ENCODE measurements at places on chromosomes 2 and 18. TPM values are rescaled to one million over a fixed set of nuclear protein-coding genes. Genes with fewer than 3 reads are reported as not detected.

CMPK2 gene
- 8.7 TPM for total RNA-seq

MDH1B gene
- total RNA-seq: 0.19 TPM

- DNase-seq: peak; percentile 67
Measured at GRCh38 chr2:176149939-176150583, 1.3 kb upstream of the HOXD4 start.

NOSTRIN gene
- 62.1 TPM for total RNA-seq

- DNase-seq: no peak
Measured at GRCh38 chr2:58805126-58805525, 564.0 kb upstream of the FANCL start.

Measured in mesenteric fat pad (tissue), 1 donor.